Left colon (tissue), 2 donors: ENCODE measurements at places on chromosomes 1 and 21. TPM values are rescaled to one million over a fixed set of nuclear protein-coding genes. Genes with fewer than 3 reads are reported as not detected.

DNA sequence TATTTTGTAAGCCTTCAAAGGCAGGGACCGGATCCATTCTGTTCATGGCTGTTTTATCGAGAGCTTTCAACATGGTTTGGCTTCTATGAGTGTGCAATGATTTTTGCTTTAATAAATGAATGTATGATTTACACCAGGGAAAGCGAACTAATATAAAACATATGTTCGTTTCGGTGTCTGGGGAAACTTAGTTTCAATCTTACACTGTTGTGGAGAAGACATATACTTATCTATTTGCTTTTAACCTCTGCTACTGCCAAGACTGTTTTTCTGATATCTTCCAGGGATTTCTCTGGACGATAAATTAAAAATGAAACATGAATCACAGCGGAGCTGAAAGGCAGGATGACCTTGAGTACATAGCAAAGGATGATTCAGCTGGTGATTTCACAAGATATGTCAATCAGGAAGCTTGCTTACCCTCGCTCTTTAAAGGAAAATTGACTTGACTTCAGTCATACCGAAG lies 14.7 kb upstream of the CYYR1 start:
- no peak for DNase-seq

GRCh38 chr1:15943992-15944307 lies 32.0 kb downstream of the ZBTB17 start:
- DNase-seq, result no peak

GRCh38 chr1:87473203-87473661 lies 144.6 kb downstream of the LMO4 start:
- no peak for DNase-seq

DNA sequence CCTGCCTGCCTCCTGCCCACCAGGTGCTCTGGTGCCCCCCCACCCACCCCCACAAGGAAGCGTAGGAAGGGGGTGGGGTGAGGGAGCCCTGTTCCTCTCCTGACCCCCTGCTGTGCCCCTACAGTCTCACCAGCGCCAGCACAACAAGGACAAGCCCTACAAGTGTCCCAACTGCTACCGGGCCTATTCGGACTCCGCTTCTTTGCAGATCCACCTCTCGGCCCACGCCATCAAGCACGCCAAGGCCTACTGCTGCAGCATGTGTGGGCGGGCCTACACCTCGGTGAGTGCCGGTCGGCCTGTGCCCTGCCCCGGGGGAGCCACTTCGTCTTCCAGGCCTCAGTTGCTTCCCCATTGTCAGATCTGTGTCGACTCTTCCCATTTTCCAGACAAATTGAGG lies 25.9 kb downstream of the A3GALT2 start:
- DNase-seq, result no peak

DNA sequence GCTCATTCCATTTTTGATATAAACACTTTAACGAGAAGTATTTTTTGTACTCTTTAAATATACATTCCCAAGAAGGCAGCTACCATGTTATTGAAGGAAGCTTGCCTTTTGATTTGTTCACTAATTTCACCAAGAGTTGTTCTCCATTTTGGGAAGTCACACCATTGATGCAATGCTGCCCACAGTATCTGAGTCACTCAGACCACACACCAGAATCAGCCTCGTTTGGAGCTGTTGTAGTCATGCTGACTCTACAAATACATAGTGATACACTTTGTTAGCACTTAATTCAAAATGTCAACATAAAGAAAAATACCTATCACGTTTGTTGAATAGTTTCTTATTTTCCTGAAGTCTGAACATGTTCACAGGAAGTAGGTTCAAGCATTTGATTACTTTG lies 78.7 kb downstream of the PAPPA2 start:
- no peak for DNase-seq

GRCh38 chr1:104991702-104992101 lies 1242.0 kb downstream of the AMY1C start:
- no peak for DNase-seq

GRCh38 chr1:1098681-1099421 lies 17.0 kb downstream of the C1orf159 start:
- no peak for DNase-seq

DNA sequence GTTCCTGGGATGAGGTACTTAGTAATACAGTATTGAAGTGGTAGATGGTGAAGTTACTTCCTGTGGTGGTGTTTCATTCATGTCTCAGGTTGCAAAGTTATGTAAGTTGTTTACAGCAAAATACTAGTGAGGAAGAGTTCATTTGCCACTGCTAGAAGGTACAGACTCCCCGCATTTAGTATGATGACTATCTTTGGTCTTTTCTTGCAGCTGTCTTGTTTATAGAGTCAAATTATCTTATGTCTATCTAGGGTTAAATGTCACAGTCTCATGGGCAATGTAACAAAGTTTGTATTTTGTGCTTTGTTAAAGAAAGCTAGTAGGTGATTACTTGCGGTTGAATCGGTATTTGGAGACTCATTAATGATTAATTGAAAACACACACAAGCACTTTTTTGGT lies 50.2 kb downstream of the LRRC8D start:
- no peak for DNase-seq

GRCh38 chr1:88730132-88730675 lies 46.1 kb downstream of the PKN2 start:
- DNase-seq, result no peak

DNA sequence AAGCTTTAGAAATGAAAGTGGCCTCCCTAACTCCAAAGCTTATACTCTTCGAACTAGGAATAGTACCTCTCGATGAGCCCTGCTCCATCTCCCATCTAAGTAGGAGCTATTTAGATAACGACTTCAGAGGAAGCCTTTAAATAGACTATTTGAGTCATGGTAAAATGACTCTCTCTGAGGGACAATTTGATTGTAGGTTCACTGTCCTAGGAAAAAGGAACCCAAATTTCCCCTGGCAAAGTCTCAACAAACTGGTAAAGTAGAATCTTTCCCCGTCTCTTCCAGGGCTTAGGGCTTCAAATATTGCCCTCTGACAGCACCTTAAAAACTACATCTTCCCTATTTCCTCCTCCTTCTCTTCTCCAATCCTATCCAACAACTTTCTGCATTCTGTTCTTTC lies 2.0 kb upstream of the FCER1A start:
- no peak for DNase-seq

Gene OR2T1
- not detected for total RNA-seq

Gene ARMH1
- 2.3 TPM for total RNA-seq

Gene CYP4Z1
- total RNA-seq, result not detected
